Right lung (tissue), 10 donors: ENCODE measurements at places on chromosomes 3 and 15. TPM values are rescaled to one million over a fixed set of nuclear protein-coding genes. Genes with fewer than 3 reads are reported as not detected.

DNA sequence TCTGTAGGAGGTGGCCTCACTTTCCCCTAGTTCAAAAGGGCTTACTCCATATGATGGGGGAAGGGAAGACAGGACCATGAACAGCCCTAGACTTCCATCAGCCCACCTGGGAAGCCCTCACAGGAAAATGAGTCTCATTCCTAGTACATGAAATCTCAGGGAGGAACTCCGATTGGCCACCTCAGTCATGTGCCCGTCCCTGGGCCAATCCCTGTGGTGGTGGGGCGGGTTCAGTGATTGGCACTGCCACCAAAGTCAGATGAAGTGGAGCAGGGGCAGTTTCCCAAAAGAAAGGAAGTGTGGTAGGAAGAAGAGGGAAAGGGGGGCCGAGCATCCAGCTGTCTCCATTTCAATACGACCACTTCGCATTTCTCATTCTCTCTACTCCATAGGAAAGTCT lies 25.9 kb upstream of the GP9 start:
- no peak for DNase-seq

DNA sequence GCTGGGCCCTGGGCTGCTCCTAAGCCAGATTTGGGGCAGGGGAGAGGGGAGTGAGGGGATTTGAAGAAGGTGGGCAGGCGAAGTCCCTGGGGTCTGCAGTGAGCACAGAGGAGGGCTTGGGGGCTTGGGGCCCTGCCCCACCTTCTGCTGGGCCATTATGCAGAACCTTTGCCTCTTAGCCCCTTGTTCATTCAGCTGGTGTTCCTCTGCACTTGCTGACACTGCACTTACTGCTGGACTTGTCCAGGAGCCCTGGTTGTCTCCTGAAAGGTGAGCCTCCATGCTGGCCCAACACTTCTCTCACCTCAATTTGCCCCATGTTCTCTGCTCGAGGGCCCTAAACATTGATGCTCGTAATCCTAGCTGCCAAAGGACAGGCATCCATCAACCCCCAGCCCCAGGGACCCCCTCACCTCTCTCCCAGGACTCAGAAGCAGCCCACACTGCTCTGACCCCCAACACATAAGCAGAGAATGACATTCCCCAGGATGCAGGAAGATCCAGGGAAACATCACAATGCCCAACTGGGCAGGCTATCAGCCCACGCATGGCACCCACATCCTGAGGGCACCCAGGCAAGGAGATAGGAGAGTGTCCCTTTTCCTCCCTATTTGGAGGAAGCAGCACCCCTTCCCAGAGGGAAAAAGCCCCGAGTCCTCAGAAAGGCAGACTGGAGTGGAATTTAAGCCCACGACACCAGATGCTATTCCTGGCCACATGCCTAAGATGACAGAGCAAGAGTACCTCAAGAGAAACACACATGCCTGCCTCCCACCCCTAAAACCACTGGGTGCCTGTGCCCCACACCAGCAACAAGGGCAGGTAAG lies 76.8 kb downstream of the ADCY5 start:
- no peak for DNase-seq

CRYGS gene
- polyA plus RNA-seq = 8.6 TPM

- no peak for DNase-seq
Observed at GRCh38 chr3:14150491-14151230, 25.8 kb downstream of the TMEM43 start.

GRCh38 chr3:46865031-46865507 lies 1.8 kb upstream of the MYL3 start:
- DNase-seq = peak; percentile 90

GRCh38 chr15:77610731-77611130 lies 22.0 kb downstream of the LINGO1 start:
- no peak for DNase-seq
